ENCODE measurements at places on chromosomes 16 and 17.

DNA sequence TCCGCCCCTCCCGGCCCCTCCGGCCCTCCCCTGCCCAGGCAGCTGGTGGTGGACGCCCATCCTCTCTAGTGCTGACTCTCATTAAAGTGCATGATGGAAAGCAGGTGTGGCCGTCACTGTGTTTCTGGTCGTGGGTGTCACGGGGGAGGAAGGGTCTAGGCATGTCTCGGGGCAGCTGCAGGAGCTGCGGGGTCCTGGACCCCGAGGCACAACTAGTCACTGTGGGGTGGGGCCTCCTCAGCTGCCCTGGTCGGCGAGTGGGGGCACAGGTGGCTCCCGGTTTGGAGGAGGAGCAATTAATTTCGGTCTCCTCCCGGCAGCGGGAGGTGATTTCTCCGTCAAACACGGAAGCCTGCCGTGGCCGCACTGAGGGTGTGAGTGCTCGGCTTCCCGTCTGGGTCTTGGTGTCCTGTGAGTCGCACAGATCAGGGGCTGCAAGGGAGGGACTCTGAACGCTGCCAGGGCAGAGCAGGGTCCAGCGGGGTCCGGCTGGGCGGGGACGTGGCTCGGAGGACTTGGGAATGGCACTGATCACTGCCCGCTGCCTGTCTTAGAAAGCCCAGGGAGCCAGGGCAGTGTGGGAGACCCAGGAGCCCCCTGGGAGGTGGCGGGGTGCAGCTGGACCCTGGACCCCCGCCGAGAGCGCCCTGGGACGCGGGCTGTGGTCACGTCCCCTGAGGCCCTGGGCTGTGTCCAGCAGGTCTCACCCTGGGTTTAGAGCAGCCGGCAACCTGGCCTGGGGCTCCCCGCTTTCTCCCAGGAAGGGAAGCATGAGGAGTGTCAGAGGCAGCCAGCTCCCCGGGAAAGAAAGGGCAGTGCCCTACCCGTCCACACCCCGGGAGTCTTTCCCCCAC is 3.3 kb downstream of the TPSD1 start:
- DNase-seq, result peak; percentile 26

DNA sequence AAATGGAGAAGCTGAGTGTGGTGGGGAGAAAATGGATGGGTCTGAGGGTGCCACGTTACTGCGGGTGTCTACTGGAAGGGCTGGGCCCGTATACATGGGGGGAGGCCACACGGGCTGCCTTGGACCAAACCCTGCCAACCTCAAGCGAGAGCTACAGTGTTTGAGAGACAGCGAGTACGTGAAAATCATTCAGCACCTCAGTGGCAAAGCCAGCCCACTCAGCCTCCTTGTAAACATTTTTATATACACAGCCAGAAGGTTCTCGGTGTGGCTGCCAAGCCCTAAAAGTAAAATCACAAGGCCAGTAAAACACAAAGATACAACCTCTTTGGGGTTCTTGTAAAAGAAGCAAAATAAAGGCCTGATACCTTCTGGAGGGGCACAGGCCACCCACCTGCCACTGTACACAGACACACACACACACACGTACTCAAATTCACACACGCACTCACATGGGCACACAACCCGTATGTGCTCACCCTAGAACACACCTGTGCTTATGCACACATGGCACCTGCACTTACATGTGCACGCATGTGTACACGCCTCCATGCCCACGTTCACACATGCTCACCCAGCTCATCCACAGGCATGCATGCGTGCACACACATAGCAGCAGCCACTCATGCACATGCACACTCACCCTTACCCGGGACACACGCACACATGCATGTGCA is 102.8 kb downstream of the GSG1L start:
- no peak for DNase-seq

- DNase-seq, result no peak
Measured at GRCh38 chr17:78314683-78315354, 45.1 kb downstream of the SOCS3 start.

DNA sequence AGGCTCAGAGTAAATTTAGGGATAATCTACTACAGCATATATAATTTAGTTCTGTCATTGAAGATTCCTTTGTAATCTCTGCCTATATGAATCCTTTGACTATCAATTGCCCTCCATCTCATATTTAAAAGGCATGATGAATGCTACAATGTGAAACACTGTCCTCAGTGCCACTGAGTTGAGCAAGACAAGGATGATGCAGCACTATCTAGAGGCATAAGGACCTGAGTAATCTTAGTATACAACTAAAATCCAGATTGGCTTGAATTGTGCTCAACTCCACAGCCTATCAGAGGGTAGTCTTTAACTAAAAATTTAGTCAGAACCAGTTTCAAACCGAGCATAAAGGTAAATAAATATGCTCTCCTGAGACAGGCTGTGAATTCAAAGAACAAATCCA is 11.6 kb upstream of the STRADA start:
- DNase-seq, result peak; percentile 19

GRCh38 chr16:56776562-56776961 is 46.6 kb downstream of the NUP93 start:
- no peak for DNase-seq

Data from NB4 (cell line).